ENCODE measurements at places on chromosomes 6 and 20.

GRCh38 chr6:2038092-2038491 lies 207.3 kb downstream of the GMDS start:
- no peak for DNase-seq

GRCh38 chr6:137820952-137821351 lies 46.1 kb upstream of the TNFAIP3 start:
- DNase-seq = no peak

GRCh38 chr6:55524441-55524840 lies 54.6 kb downstream of the HMGCLL1 start:
- DNase-seq = no peak

- no peak for DNase-seq
Observed at GRCh38 chr6:159756508-159756907, 5.3 kb upstream of the ACAT2 start.

DNA sequence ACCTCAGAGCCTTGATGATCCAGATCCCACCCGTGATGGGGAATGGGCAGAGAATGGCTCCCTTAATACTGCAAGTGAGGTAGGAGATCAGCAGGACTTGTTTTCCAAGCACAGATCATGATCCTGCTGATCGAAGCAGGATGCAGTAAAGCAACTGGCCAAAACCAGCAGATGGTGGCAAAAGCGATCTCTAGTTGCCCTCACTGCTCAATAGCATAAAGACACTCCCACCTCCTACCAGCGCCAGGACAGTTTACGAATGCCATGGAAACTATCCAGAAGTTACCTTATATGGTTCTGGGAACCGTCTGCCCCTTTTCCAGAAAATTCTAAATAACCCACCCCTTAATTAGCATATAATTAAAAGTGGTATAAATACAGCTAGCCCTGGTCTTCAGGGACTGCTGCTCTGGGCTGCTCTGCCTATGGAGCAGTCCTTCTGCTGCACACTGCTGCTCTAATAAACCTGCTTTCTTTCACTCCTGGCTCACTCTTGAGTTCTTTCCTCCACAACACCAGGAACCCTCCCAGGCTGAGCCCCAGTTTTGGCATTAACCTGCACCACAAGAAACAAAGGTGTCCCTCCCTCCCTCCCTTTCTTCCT lies 415.8 kb downstream of the PREX1 start:
- no peak for DNase-seq

DNA sequence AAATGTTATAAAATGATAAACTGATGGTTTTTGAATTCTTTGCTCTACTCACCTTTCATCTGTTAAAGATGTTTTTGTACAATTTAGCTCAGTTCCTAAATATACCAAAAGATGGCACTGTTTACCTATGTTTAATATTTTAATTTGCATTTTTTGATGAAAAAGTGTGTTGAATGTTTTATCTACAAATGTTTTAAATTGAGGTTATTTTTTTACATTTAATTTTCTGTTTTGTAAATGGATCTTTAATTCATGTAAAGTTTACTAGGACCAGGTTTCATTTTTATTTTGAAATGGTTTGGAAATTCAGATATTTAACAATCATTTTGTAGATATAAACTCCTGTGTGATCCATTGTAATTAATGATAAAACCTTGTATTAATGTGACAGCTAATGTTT lies 30.0 kb downstream of the CDKAL1 start:
- no peak for DNase-seq

GRCh38 chr6:52588087-52588709 lies 11.3 kb upstream of the TRAM2 start:
- DNase-seq = no peak

DNA sequence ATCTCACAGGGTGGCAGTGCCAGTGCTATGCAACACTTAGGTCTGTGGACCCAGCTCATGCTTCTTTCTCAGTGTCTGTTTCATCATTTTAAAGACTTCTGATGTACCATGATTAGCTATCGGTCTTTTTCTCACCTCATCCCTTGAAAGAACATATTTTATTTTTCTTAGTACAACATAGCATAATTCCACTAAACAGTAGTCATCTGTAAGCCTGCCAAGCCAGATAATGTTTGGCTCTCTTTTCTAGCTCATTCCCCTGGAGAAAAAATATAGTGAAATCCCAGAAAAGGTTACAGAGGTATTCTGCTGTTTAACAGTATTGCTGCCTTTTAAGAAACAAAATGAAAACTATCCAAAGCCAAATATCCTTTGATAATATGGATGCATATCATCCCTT lies 177.0 kb upstream of the MMS22L start:
- DNase-seq = no peak

DNA sequence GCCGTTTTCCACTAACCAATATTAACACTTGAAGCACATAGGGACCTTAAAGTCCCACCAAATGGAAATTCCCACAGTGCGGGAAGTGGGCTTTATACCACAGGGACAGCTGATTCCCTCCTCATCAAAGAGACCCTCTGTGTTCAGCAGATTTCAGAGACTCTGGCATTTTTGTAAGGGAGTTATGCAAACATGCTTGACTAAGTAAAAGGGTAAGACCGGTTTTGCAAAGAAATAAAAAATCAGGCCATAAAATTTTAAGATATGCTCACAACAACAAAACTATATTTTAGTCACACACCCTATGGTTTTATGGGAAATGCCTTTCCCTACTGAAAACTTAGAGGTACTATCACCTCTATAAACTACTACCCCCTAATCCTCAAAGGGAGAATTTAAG lies 45.4 kb upstream of the SPTLC3 start:
- DNase-seq = no peak

GRCh38 chr20:37845241-37845681 lies 57.7 kb upstream of the VSTM2L start:
- DNase-seq = no peak

GRCh38 chr20:26208296-26209091 lies 511.8 kb upstream of the ZNF337 start:
- DNase-seq = no peak

DNA sequence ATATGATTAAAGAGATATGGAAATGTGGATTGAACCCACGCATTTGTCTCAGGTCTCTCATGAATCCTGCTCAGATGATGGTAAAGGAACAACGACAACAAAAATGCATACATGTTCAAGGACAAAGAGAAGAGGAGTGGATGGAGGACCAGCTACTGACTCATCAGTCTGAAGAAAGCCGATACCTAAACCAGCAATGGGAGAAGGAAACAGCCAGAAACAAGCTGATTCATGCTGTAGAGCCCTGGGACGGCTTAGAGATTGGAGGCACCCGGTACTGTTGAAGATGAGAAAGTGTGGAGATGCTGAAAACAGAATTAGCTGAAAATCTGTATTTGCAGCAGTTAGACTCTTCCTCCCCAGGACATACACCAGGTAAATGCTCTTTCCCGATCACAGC lies 14.4 kb upstream of the RIPPLY2 start:
- no peak for DNase-seq

DNA sequence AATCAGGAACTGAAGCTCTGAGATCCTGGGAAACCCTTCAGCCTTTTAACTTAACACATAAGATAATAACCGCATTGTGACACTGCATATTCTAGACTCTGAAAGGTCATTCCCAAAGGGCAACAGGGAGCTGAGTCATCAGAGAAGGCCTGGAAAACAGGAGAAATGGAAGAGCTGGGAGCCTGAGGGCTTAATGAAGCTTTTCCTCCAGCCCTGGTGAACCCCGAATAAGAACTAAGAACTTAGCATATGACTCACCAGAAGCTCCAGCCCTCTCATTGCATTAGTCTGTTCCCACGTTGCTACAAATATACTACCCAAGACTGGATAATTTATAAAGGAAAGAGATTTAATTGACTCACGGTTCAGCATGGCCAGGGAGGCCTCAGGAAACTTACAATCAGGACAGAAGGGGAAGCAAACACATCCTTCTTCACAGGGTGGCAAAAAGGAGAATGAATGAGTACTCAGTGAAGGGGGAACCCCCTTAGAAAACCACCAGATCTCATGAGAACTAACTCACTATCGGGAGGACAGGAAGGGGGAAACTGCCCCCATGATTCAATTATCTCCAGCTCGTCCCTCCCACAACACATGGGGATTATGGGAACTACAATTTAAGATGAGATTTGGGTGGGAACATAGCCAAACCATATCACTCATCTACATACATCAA lies 648.5 kb downstream of the TFAP2A start:
- DNase-seq = no peak

GRCh38 chr20:5834436-5835005 lies 84.3 kb downstream of the SHLD1 start:
- DNase-seq = no peak

- DNase-seq = no peak
Observed at GRCh38 chr6:51350308-51350904, 531.7 kb downstream of the TFAP2B start.

- DNase-seq = no peak
Observed at GRCh38 chr6:105917038-105917695, 169.0 kb upstream of the PRDM1 start.

DNA sequence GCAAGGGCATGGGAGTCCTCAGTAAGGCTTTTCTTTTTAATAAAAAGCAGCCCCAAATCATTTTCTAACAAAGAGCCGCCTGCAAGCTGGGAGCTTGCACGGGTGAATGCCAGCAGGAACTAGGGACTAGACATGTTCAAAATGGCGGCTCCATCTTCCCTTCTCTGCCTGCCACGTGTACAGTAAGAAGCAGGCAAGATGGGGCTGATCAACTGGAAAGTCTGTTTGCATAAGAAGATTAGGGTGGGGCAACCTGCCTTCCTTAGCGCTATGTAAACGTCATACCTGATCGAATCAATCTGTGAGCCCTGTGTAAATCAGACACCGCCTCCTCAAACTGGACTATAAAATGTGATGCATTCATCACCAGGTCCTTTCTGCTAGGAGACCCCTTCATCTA lies 299.4 kb upstream of the SOX4 start:
- peak; percentile 47 for DNase-seq

- no peak for DNase-seq
Observed at GRCh38 chr6:101393251-101393828, at the start of gene GRIK2. Gene GRIK2, plus strand, starts transcription at chr6:101393708.

- DNase-seq = peak; percentile 94
Observed at GRCh38 chr20:17808357-17808756, 108.6 kb downstream of the BANF2 start.

DNA sequence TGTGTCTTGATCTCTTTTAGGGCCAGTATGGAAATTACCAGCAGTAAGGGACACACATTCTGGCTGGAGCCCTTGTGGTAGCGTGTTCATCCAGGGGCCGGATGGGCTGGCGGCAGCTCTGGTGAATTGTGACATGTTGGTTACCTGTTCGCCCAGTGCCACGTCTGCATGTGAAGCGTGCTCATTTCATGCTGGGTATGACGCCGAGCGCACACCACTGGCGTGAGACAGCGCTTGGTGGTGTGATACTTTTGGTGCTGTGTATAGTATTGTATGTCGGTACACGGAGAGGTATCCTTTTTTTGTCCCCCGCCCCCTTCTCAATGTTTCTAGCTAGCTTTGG lies 3.7 kb upstream of the MTG2 start:
- no peak for DNase-seq

DNA sequence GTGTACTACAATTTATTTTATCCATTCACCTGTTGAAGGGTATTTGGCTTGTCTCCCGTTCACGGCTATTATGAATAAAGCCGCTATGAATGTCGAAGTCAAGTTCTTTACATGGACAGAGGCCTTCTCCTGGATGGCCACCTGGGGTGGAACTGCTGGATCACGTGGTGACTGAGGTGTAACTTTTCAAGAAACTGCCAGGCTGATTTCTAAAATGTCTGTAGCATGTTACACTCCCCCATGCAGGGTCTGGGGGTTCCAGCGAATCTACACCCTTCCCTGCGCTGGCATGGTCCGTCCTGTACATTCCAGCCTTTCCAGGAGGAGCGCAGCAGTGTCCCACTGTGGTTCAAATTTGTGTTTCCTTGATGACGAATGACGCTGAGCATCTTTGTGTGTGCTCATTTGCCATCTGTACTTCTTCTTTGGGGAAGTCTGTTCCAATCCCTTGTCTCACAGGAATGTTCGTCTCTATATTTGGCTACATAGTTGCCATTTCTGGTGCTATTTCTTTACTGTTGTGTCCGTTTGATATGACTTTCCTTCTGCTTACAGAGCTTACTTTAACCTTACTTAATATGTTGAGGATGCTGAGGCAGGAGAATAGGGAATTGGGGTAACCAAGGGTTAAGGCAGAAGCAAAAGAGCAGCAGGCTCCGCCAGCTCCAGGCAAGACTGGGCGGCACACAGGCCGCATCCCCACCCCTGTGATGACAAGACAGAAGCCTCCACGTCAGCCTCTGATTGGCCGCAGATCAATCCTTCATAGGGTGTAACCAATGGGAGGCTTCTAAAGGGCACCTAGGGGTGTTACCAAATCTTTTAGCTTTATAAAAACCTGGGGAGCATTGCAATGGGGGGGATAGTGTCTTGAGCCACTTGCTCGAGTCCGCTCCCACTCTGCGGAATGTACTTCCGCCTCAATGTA lies 106.6 kb downstream of the TAF4 start:
- no peak for DNase-seq

DNA sequence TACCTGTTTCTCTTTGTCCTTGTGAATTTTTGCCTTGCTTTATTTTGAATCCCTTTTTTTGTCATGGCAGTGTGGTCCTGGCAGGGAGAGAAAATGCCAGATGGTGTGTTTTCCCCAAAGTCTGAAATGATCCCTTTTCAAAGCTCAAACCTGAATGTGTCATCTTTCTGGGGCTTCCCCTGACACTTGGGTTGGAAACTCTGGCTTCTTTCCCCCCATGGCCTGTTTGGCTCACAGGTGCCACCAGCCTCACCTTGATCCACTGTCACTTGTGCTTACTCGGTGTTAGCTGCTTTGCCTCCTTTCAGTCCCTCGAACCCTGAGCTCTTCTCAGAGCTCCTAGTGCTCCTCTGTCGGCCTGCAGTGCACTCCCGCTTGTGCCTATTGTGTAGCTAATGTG lies 22.3 kb downstream of the MYBL2 start:
- no peak for DNase-seq

DNA sequence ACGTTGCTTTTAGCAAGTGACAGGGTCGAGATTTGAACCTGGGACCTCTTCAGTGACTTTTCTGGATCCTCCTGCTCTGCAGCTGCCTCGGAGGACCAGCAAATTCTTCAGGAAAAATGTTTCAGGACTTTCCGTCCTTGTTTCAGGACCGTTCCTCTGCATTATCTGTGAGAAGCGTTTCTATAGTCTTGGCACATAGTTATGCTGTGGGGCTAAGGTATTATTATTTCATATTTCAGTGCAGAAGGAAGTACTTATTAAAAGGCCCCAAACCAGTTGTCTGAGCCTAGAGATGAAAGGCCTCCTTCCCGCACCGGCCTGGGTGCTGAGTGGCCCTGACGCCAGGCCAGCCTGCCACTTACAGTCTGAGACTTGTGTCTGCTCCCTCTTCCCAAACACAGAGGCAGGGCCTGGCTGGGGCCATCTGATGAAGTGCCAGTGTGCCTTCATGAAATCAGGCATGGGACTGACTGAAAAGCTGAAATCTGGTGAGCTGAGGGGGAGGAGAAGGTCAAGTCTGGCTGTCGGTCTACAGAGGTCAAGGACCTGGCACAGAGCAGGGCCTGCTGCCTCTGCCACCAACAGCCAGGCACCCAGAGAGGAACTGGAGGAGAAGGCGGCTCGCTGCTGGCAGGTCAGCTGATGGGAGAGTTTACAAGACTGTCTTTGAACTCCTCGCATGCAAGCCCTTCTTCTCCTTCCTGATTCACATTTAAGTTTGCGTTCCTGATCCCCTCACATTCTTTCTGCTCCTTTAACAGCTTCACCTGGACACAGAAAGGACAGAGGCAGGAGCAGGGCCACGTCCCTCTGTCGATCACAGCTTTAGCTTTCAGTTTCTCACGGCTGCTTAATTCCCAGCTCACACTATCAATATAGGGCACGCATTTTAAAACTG lies 8.9 kb upstream of the QKI start:
- no peak for DNase-seq

All from vagina (tissue), 2 donors.